ENCODE measurements at places on chromosomes 1 and 21.

- DNase-seq = no peak
Measured at GRCh38 chr1:180194546-180195207, 35.4 kb upstream of the LHX4 start.

DNA sequence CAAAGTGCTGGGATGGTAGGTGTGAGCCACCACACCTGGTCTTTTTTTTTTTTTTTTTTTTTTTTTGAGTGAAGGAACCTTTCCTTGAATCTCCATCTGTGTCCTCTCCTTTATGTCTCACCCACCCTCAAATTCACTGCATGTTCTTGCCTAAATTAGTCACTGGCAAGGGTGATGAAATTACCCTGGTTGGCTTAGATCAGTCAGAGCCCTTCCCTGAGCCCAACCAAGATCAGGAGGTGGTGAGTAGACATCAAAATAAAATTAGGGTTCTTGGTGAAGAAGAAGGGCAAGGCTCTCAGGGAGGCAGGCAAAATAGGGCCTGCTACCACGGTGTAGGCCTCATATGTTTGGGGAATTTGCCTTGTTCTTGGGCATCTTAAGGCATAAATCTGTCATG, 5.3 kb upstream of the TNN start:
- no peak for DNase-seq

- no peak for DNase-seq
Measured at GRCh38 chr1:219128957-219129356, 44.7 kb upstream of the LYPLAL1 start.

DNA sequence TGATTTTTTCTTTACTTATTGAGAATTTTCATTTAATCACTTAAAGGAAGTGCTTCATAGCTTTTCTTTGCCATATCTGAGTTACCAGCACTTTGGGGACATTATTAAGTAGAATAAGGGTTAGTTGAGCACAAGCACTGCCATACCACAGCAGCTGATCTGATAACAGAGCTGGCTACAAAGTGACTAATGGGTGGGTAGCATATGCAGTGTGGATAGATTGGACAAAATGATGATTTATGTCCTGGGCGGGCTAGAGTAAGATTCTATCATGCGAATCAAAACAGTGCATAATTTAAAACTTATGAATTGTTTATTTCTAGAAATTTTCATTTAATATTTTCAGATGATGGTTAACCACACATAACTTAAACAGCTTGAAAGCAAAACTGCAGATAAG, 102.2 kb upstream of the SNX7 start:
- DNase-seq = no peak

GRCh38 chr1:247822060-247822459, 1.9 kb downstream of the OR14A16 start:
- no peak for DNase-seq

DNA sequence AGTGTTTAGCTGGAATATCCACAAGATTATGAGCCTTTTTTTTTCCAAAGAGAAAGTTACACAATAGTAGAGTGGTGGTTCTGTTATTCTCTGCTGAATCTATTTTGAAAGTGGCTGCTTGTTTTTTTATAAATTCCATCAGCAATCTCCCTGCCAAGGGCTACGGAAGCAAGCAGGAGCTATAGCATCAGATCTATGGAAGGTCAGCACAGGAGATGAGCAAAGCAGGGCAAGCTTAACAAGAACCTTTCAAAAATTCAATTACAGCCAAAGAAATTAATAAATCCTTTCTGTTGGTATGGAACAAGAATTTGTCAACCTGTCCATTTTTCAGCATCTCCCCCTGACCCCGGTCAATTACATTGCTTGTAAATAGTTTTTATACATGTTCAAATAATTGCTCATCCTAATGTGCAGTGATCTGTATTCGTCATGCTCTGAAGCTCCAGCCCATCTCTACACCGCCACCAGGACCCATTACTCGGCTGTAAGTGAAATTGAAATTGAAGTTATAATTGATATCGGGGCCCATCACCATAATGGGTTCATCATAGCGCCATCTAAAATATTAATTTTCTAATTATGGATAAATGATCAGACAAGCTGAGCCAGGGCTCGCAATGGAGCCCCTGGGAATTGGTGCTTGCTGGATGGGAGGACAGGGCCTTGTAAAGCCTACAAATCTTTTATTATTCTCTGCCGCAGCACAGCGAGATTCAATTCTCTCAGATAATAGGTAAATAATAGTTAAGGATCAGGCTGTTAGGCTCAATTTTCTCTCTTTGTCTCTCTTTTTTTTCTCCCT, 215.1 kb downstream of the ATG4C start:
- no peak for DNase-seq

- DNase-seq = no peak
Measured at GRCh38 chr1:28281608-28282425, 22.5 kb downstream of the SESN2 start.

DNA sequence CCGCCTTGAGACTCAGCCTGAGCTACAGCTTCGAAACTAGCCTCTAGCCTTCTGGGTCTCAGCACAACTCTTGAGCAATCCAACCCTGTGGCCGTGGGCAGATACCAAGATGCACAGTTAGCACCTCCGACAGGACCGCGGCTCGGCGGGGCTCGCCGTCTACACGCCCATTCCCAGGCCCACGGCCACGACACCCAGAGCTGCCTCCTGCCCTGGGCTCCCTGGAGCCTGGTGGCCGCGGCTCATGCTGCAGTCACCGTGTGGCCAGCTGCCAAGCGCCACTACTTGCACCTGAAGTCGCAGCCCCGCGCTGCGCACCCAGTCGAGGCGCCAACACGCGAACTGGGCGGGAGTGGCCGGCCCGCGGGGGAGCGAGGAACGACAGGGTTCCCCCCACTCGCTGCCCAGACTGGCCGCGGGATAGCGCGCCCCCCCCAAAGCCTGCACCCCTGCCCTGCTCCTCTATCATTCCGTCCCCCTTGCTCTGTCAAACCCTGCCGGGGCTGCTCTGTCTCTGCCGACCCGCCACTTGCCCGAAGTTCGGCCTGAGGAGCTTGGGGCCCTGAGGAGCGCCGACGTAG, 729 bp upstream of the CDCA8 start:
- no peak for DNase-seq

DNA sequence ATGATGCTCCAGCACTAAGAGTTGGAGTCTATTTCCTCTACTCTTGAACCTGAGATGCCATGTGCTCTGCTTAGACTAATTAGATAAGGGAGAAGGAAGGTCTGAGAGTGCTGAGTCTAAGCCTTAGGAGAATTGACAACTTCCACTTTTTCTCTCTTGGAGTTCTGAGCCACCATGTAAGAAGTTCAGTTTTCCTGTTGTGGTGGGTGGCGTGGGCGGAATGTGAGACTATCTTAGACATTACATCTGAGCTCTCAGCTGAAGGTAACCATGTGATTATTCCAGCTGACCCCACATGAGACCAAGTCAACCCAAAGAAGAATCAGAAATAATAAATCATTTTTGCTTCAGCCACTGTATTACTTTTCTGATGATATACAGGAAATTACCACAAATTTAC, 404.5 kb upstream of the LRRC7 start:
- no peak for DNase-seq

- no peak for DNase-seq
Measured at GRCh38 chr1:233735847-233736246, 121.9 kb downstream of the KCNK1 start.

All from stimulated activated CD8-positive, alpha-beta memory T cell treated with anti-CD3 and anti-CD28 coated beads, Interleukin-7, amount 100 ng/mL, for 1 hour (primary cell).